ENCODE measurements at places on chromosomes 16 and 17. TPM values are rescaled to one million over a fixed set of nuclear protein-coding genes. Genes with fewer than 3 reads are reported as not detected.

Gene GNG13
- total RNA-seq, result not detected

Gene RRAD
- total RNA-seq, result 32.8 TPM

- no peak overlapping the region for H3K4me3 ChIP-seq
- no peaks in the 10 kb centered on the region for H3K4me1 ChIP-seq
- H3K27ac ChIP-seq, result no peak overlapping the region
- H3K27me3 ChIP-seq, result no peaks in the 10 kb centered on the region
- no peaks in the 10 kb centered on the region for H3K36me3 ChIP-seq
These were observed 62.1 kb downstream of the RMI2 start for GRCh38 chr16:11407047-11407982.

GRCh38 chr17:41648411-41649195, 24.2 kb upstream of the KRT17 start:
- no peaks in the 10 kb centered on the region for H3K4me1 ChIP-seq
- H3K27me3 ChIP-seq, result no peaks in the 10 kb centered on the region
- no peaks in the 10 kb centered on the region for H3K36me3 ChIP-seq

GRCh38 chr16:73847090-73847489, 449.5 kb upstream of the PSMD7 start:
- H3K4me3 ChIP-seq, result no peak overlapping the region
- H3K27me3 ChIP-seq, result no peaks in the 10 kb centered on the region
- no peaks in the 10 kb centered on the region for H3K4me1 ChIP-seq
- no peaks in the 10 kb centered on the region for H3K36me3 ChIP-seq

DNA sequence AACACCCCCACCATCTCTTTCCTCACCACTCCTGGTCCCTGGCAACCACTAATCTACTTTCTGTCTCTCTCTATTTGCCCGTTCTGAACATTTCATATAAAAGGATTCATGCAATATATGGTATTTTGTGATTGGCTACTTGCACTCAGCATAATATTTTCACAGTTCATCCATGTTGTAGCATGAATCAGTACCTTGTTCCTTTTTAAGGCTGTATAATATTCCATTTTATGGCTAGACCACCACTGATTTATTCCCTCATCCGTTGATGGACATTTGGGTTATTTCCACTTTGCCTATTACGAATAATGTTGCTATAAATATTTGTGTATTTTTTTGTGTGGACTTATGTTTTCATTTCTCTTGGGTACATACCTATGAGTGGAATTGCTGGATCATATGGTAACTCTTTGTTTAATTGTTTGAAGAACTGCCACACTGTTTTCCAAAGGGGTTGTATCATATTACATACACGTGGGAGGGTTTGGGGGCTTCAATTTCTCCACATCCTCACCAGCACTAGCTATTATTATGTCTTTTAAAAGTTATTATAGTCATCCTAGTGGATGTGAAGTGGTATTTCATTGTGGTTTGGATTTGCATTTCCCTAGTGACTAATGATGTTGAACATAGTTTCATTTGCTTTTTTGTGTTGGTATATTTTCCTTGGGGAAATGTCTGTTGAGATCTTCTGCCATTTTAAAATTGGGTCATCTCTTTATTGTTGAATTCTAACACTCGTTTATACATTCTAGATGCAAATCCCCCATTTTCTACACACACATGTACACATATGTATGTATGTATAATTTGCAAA, 26.3 kb downstream of the SEC14L5 start:
- no peaks in the 10 kb centered on the region for H3K27me3 ChIP-seq
- H3K4me3 ChIP-seq, result no peak overlapping the region
- DNase-seq, result no peak
- no peak overlapping the region for H3K27ac ChIP-seq

- H3K4me1 ChIP-seq, result no peaks in the 10 kb centered on the region
- H3K27me3 ChIP-seq, result no peaks in the 10 kb centered on the region
- H3K27ac ChIP-seq, result no peak overlapping the region
- H3K36me3 ChIP-seq, result no peaks in the 10 kb centered on the region
- DNase-seq, result no peak
- H3K4me3 ChIP-seq, result no peak overlapping the region
These were observed 13.2 kb upstream of the CLEC18C start for GRCh38 chr16:70160388-70160787.
